ENCODE measurements at places on chromosomes 6 and 20.

DNA sequence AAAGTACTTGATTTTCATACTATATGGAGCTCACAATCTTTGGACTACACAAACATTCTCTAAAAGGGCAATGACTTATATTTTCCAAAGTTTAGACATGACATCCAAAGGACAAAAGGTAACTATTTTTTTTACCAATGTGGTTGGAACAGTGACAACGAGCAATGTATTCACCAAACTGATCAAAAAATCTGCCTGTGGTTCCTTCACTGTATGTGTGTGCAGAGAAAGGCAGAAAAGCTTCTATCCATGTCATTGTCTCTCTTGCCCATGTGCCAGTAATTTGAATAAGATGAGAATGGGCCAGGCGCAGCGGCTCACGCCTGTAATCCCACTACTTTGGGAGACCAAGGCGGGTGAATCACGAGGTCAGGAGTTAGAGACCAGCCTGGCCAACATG is 25.5 kb downstream of the MCUR1 start:
- DNase-seq = no peak

DNA sequence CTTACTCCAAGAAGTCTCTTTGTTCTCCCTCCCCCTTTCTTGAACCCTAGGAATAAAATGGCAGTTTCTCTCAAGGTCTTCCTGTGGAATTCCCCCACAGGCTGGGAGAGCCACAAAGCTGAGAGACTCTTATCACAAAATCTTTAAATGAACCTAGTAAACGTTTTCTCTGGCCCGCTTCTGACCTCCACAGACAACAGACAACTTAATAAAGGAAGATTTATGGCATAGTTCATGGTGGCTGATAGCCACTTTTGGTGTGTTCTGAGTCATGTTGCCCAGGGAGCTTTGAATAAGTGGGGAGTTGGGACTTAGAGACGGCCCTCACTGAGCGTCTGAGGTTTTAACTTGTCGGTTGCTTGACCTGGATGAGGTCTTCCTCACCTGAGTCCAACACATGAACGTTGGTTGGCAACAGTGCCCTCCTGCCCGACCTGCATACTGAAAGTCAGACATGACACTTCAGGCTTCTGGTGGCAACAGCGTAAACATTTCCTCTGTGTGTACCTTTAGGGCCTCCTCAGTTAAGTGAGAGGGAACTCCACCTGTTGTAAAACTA is 124.1 kb downstream of the FOXO3 start:
- DNase-seq = no peak

DNA sequence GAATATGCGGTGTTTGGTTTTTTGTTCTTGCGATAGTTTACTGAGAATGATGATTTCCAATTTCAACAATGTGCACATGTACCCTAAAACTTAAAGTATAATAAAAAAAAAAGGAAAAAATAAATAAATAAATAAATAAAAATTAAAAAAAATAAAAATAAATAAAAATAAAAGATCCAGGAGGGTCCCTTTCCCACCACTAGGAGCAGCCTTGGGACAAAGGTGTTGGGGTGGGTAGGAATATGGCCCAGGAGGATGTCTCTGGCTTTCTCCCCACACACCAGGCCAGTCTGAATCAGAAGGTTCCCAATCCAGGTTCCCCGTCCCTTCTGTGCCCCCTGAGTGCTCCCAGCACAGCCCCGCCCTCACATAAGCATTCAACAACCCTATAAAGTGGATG is 9.5 kb downstream of the LRFN2 start:
- DNase-seq = no peak

GRCh38 chr20:57071283-57071731 is 195.1 kb downstream of the BMP7 start:
- no peak for DNase-seq

GRCh38 chr6:169337886-169338445 is 84.3 kb upstream of the THBS2 start:
- DNase-seq = no peak

DNA sequence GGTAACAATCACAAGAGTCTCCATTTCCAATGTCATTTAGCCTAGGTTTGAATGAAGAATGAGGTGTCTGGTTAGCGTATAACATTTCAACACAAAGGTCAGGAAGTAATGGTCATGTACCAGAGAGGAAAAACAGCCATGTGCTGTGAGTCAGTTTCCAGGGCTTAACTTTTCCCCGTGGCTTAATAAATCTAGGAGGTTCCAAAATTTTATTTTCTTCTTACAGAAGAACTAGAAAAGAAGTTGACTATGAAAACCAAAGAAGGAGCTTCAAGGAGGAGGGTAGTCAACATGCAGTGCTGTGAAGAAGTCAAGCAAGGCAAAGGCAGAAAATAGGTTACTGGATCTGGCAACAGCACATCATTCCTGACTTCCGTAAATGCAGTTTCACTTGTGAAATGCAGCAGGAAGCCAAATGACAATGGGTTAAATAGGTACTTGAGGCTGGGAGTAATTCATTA is 8.4 kb upstream of the GABRR2 start:
- DNase-seq = no peak
